Activated gamma-delta T cell treated with Interleukin-2 at 50 U/mL for 16 hours (primary cell): ENCODE measurements at places on chromosomes 13 and 19.

DNA sequence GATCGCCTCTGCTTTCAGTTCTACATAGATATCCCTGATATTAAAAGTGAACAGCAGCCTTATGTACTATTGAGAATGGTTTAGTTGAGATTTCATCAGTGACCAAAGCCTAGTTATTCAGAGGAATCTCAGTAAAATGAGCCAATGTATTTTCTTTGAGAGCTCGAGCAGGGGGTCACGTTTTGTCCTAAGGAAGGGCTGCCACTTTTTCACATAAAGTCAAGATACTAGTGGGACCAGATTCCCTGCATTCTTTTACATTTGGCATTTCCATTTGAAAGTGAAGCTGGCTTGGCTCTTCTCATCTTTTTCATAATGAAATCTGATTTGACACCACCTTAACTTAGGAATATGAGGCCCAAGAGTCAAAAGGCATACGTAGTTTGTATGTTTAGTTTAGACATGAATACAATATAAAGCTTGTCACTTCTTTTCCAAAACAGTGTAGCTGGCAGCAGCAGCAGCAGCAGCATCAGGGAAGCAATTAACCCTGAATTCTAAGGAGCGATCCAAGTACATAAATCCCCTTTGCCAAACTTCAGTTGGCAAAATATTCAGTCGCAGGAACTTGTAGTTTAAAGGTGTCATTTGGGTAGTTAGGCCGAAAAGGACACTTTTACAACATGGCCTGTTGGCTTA, 1752.2 kb upstream of the PCDH20 start:
- no peak for DNase-seq

- no peak for DNase-seq
Observed at GRCh38 chr19:15260939-15261338, 28.7 kb upstream of the EPHX3 start.

GRCh38 chr13:106373989-106374572, 161.4 kb downstream of the EFNB2 start:
- DNase-seq: no peak

- DNase-seq: no peak
Observed at GRCh38 chr19:40056505-40056904, 474 bp upstream of the ZNF780B start.

GRCh38 chr13:78420814-78421213, 182.5 kb downstream of the POU4F1 start:
- DNase-seq: no peak

- DNase-seq: no peak
Observed at GRCh38 chr19:17351815-17352435, 14.6 kb downstream of the GTPBP3 start.

DNA sequence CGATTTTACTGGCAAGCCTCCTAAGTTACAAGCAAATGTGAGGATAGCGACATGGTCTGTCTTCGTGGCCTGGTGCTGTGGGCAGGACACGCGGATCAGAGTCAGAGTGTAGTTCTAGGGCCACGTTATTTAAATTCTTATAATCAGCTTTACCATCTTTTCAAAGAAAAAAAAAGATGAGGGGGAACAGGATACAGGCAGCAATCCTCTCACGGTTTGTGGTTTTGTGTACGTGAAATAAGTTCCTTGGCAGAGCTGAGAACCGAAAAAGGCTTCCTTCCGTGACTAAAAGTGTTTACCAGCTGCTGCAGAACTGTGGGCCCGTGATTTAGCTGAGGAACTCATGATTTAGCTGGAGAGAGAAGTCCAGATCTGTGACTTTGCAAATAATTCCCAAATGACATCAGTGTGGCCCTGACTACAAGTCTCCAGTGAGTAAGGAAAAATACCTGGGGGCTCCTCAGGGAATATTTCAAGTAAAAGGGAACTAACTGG, 27.2 kb downstream of the RCBTB2 start:
- DNase-seq: peak; percentile 58

GRCh38 chr13:110128546-110128945, 178.4 kb downstream of the COL4A1 start:
- no peak for DNase-seq

DNA sequence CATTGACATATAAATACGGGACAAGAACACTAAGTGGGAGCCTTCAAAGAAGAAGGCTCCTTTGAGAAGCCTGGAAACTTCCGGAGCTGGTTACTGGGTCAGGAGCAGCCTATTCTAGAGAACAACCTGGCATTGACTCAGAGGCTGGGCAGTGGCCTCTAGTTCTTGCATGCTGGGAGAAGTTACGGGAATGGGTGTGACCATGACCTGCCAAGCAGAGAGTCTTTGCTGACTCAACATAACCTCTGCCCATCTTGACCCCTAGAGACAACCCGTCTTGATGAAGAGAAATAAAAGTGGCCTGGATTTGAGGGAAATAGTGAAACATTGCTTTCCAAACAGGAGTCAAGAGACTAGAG, 21.0 kb downstream of the STARD13 start:
- no peak for DNase-seq

DNA sequence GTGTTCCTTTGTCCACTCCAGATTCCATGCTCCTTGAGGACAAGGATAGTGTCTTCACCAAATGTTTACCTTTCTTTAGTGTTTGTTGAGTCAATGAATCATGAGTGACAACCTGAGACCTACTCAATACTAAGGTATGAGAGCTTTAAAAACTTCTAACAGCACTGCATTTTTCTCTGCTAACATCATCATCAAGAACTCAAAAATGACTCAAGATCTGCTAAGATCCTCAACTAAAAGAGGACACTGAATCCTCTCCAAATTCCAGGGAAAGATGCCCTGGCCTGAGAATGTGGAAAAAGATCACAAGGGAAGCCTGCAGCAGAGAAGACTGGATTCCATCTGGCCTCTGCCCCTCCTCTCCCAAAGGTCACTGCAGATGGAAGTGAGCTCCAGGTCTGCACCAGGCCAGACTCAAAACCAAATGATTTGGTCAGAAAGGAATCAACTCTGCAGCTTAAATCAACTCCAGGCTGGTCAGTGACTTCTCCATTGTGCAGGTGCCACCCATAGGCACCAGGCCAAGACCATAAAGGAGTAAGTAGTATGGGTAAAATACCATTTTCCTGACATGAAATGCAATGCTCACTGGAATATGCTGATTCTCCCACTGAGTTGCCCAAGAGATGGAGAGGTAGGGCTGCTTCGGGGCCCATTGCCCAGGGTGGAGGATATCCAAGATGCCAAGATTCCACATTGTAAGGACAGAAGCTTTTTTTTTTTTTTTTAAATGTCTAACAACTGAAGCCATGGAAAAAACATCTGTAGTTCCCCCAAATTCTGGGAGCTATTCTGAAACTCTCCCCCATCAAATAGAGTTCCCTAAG, 89.5 kb upstream of the DOCK9 start:
- no peak for DNase-seq

DNA sequence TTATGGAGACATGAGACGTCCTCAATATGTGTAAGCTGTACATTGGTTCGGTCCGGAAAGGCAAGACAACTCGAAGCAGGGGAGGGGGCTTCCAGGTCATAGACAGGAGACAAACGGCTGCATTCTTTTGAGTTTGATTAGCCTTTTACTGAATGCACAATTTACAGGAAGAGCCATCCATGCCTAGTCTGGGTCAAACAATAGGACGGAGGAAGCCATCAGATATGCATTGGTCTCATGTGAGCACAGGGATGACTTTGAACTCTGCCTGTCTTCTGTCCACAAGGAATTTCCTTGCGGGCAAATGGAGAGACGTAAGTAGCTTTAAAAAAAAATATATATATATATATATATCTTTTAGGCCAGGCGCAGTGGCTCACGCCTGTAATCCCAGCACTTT, 1.9 kb upstream of the CCNP start:
- no peak for DNase-seq

DNA sequence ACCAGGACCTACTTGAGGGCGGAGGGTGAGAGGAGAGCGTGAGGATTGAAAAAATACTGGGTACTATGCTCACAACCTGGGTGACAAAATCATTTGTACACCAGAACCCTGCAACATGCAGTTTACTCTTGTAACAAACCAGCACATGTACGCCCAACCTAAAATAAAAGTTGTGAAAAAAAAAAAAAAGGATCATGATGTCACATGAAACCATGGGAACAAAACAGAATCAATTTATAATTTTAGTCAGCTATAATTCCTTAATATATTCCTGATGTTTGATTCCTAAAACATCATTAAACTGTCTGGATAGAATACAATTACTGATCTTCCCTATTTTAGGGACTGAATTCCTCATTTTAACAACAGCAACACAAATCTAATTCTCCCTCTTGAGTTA, 160.6 kb upstream of the SPRY2 start:
- no peak for DNase-seq

- no peak for DNase-seq
Observed at GRCh38 chr19:38815059-38816001, 2.6 kb upstream of the LGALS4 start.

DNA sequence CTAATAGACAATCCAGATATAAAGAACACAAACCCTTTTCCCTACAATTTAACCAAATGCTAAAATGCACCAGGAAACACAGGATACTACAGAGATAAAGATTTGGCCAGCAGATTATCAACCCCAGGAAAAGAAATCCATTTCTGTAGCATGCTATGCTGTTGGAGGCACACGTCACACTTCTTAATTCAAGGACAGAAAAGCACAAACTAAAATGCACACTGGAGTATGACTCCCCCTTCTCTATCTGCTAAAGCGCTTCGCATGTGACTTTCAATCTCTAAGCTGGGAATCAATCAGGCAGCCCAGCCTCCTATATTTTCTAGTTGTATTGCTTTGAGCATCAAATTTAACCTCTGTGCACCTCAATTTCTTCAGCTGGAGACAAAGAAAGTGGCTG, 22.2 kb downstream of the ABCC4 start:
- DNase-seq: no peak

DNA sequence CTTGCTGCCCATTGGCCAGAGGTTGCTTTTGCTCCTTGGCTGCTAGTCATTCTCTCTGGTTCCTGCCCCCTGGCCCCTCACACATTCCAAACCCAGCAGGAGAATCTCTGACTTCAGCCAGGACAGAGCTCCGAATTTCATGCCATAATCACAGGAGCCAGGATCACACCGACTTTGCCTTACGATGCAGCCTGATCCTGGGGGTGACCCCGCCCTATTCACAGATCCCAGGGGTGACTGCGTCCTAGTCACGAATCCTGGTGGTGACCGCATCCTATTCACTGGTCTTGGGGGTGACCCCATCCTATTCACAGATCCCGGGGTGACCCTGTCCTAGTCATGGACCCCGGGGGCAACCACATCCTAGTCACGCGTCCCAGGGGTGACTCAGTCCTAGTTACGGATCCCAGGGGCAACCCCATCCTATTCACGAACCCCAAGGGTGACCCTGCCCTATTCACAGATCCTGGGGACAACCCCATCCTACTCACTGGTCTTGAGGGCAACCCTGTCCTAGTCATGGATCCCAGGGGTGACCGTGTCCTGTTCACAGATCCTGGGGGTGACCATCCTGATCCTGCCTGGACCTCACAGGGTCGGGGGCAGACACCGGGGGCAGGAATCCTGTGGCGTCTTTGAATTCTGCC, 7.4 kb upstream of the TEX29 start:
- DNase-seq: no peak

DNA sequence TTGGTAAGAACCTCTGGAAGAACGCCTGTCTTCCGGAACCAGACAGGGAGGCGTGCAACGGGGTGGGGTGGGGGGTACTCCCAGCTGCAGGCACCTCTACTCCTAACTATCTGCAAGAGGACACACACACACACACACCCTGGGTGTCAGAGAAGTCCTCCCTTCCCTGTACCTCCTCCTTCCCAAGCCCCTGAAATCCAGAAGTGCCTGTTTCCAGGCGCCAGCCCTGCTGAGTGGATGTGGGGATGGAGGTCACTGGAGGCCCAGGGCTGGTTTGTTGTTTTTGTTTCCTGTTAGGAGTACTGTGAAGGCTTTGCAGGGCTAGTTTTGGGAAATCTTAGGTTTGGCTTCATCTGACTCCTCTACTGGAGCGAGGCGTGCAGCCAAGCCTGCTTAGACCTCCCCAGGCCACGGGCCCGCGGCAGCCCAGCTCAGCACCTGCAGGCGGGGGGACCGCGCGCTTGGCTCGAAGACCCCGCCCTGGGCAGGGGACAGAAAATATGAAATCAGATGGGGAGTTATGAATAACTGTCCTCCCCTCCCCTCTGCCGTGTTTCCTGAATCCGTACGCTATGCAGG, 36.4 kb downstream of the SOX1 start:
- DNase-seq: no peak

- no peak for DNase-seq
Observed at GRCh38 chr13:89688918-89689317, 1658.6 kb upstream of the MIR17HG start.

DNA sequence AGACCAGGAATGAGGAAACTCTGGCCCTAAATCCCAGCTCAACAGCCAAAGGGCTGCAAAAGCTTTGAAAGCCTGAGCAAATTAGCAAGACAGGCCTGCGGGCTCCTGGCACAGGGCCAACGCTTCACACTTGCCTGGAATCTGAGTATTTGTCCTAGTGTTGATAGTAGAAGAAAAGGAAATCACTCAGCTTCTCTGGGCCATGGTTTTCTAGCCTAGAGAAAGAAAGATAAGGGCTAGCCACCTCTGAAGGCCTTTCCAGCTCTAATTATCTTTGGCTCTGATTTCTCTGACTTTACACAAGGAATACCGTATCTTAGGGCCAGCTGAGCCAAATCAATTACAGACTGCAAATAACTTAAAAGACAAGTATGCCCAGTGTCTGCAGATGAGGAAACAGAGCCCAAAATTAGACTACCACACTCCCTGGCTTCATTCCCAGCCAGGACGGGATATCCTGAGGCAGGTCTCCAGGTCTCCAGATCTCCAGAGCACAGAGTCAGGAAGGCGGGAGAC, 69.6 kb downstream of the STK24 start:
- DNase-seq: no peak

GRCh38 chr13:113182046-113182445, 23.6 kb downstream of the PROZ start:
- DNase-seq: no peak

DNA sequence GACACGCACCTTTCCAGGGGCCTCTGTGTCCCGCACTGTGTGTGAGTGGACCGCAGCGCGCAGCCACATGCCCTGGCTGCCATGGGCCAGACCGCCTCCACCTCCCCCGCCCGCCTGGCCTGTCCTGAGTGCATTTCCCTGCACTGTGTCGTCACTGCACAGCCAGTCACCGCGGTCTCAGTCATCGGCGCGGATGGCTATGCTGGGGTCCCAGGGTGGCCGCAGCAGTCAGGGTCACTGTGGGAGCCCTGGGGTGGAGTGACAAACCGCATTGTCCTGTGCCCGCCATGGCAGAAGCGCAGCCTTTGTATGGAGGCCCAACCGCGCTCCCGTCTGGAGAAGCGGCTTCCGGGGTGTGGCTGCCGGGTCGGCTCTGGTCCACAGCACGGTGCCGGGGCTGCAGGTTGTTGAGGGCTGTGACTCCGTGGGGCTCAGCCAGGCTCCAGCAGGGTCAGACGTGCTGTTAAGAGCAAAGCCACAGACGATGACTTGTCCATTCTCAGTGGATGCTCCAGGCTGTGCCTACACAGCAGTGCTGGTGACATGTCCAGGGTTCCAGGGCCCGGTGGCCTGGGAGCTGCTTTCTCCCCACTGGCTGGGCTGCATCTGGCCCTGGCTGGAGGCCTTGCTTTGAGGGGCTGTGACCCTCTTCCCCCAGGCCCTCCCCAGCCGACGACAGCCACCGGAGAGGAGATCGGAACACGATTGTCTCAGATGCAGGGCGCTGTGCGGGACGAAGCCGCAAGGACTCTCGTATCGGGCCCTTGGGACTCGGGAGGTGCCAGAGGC, 6.3 kb upstream of the NDUFS7 start:
- DNase-seq: no peak

GRCh38 chr13:24271601-24272451, 37.6 kb upstream of the C1QTNF9 start:
- DNase-seq: peak; percentile 57

GRCh38 chr19:49904136-49904535, 7.4 kb upstream of the IL4I1 start:
- no peak for DNase-seq

GRCh38 chr13:28864544-28864943, 44.4 kb downstream of the MTUS2 start:
- no peak for DNase-seq
